ENCODE measurements at places on chromosomes 13 and 19.

- no peaks in the 10 kb centered on the region for H3K36me3 ChIP-seq
- no peaks in the 10 kb centered on the region for H3K4me1 ChIP-seq
- H3K27me3 ChIP-seq = no peaks in the 10 kb centered on the region
- H3K4me3 ChIP-seq = no peak overlapping the region
Observed at GRCh38 chr13:107842562-107843180, 372.7 kb downstream of the LIG4 start.

- DNase-seq = no peak
- H3K27ac ChIP-seq = peak overlapping the region; percentile 68
- H3K4me1 ChIP-seq = no peaks in the 10 kb centered on the region
Observed at GRCh38 chr13:30331331-30331771, 24.0 kb upstream of the KATNAL1 start.

DNA sequence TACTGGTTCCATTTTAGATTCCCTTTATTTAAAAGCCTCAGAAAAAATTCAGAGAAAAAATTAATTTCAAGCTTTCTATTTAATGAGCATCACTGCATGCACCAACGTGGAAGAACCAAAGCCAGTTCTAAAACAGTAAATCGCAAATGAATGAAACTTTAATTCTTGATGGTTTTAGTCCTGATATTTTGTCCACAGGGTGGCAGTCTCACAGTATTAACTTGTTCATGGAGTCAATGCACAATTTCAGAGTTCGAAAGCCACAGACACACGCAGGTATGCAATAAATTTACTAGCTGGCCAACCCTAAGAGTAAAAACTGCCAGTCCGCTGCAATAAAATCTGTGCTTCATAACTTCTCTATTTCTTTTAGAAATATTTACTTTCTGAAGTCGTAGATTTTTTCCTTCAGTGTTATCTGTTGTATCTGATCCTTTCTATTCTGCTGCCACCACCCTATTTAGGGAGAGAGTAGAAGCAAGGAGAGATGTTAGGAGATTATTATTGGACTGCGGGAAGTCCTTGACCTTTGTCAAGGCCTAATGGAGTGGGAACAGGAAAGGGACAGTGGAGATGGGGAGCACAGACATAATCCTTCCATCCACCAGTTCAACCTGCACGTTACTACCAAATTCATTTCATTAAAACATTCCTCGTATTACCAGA, 7.0 kb upstream of the WBP4 start:
- H3K27ac ChIP-seq = peak overlapping the region; percentile 67
- no peaks in the 10 kb centered on the region for H3K4me1 ChIP-seq
- H3K36me3 ChIP-seq = no peaks in the 10 kb centered on the region
- H3K4me3 ChIP-seq = no peak overlapping the region
- DNase-seq = no peak

DNA sequence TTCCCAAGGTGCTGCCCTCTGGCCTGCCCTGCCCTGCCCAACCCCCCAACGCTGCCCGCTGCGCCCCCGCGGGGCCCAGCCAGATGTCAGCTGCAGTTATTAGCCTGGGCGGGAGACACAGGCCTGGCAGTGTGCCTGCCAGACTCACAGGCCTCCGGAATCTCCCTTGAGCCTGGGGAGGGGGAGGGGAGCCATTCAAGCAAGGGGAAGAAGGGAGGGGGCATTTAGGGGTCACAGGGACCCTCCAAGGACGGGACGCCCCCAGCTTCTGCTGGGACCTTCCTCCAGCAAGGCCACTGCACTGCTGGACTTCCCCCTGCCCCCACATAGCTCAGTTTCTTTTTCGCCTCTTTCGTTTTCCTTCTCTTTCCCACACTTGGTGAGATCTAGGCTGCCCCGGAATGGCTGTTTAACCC, 2.6 kb upstream of the JUNB start:
- no peaks in the 10 kb centered on the region for H3K27me3 ChIP-seq
- no peak for DNase-seq
- H3K4me1 ChIP-seq = peaks cover 40% of the 10 kb centered on the region

DNA sequence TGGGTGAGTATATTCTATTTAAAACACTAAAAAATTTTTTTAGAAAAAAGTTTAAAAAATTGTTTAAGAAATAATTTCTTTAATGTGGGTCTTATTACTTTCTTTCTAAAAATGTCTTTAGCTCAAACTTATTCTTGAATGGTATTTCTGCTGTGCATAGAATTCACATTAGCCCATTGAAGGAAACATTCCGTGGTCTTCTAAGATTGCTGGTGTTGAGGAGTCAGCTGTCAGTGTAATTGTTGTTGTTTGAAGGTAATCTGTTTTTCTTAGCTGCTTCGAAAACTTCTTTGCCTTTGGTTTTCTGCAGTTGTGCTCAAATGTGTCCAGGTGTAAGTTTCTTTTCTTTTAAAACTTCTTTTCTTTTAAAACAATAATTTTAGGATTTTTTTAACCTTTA, 85.4 kb upstream of the KLF12 start:
- H3K36me3 ChIP-seq = no peaks in the 10 kb centered on the region
- H3K27me3 ChIP-seq = no peaks in the 10 kb centered on the region
- DNase-seq = no peak
- no peaks in the 10 kb centered on the region for H3K4me1 ChIP-seq
- H3K27ac ChIP-seq = no peak overlapping the region
- H3K4me3 ChIP-seq = no peak overlapping the region

DNA sequence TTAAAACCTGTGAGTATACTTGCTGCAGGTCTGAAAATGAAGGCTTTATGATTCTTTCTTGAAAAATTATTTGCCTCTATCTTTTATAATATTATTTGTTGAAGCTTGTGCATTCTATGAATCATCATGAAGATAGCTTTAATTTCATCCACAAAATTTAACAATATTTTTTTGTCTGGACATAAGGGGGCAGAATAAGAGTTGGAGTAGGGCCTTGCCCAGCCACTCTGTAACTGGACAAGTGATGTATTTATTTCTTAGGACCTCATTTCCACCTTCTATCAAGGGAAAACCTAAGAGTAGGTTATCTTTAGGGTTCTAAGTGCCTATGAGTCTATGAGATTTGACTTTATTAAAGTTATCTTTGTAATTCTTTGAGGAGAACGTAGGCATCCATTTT, 49.9 kb downstream of the N4BP2L1 start:
- no peaks in the 10 kb centered on the region for H3K4me1 ChIP-seq
- no peaks in the 10 kb centered on the region for H3K36me3 ChIP-seq
- no peak overlapping the region for H3K27ac ChIP-seq
- no peak for DNase-seq
- no peaks in the 10 kb centered on the region for H3K27me3 ChIP-seq

DNA sequence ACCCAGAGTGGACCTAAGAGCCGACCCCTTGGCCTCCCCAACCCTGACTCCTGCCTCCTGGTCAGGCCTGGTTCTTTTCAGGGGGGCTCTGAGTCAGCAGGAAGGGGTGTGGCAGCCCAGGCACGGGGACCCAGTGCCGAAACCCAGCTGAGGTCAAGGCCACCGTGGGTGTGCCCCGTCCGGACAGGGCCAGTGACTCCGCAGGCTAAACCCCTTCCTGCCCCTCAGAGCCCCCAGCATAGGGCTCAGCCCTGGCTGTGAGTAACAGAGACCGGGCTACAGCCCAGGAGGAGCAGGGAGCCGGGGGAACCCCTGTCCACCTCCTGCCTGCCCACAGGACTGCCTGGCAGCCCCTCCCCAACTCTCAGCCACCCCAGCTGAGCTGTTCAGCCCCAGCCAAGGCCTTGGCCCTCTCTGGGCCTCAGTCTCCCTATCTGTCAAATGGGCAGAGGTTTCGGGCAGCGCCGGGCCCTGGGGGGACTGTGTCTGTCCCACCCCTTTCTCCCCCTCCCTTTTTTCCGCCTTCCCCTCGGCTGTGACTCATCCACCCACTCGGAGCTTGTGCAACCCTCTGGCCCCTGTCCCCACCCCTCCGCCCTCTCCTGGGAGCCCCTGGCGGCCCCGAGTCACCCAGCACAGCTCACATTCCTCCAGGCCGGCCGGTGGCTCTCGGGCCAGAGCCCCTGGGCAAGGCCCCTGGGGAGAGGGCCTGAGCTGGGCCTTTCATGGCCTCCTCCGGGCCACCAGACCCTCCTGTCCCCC, 8.6 kb downstream of the ZBTB7A start:
- peak; percentile 79 for DNase-seq
- peaks cover 40% of the 10 kb centered on the region for H3K4me1 ChIP-seq
- H3K4me3 ChIP-seq = peak overlapping the region; percentile 83
- H3K36me3 ChIP-seq = peaks cover 9% of the 10 kb centered on the region

- H3K4me3 ChIP-seq = no peak overlapping the region
- no peaks in the 10 kb centered on the region for H3K4me1 ChIP-seq
- peaks cover 3% of the 10 kb centered on the region for H3K27me3 ChIP-seq
Observed at GRCh38 chr19:28486926-28487325, 726.0 kb downstream of the UQCRFS1 start.

DNA sequence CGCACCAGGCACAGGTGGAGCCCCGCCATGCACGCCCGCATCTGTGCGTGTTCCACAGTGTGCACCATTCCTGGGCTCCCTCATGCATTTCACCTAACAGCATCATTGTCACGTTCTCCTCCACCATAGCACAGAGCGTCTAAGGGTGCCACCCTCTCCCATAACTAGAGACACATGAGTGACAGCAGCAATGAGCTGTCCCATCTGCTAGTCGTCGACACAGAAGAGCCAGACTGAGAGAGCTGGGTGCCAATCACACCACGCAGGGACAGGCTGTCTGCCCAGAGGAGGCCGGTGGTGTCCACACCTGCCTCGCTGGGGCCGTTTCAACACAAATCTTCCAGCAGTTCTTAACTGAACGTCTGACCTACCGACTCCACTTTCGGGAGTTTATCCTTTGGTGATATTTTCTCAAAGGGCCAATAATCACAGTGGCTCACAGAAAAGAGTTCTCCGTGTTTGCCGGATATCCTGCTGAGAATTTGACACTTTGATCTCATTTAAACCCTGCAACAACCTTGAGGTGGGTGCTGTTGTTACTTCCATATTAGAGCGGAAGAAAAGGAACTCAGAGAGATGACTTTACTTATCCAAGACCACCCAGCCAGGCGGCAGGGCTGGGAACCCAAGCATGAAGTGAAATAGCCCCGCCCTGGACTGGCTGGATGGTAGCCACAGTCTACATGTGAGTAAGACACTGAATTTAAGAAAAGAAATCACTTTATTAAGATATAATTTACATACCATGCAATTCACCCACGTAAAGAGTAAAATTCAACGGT, 16.2 kb downstream of the CLEC11A start:
- H3K36me3 ChIP-seq = no peaks in the 10 kb centered on the region
- H3K4me3 ChIP-seq = no peak overlapping the region
- H3K27me3 ChIP-seq = peaks cover 71% of the 10 kb centered on the region
- no peak overlapping the region for H3K27ac ChIP-seq
- no peaks in the 10 kb centered on the region for H3K4me1 ChIP-seq
- no peak for DNase-seq

DNA sequence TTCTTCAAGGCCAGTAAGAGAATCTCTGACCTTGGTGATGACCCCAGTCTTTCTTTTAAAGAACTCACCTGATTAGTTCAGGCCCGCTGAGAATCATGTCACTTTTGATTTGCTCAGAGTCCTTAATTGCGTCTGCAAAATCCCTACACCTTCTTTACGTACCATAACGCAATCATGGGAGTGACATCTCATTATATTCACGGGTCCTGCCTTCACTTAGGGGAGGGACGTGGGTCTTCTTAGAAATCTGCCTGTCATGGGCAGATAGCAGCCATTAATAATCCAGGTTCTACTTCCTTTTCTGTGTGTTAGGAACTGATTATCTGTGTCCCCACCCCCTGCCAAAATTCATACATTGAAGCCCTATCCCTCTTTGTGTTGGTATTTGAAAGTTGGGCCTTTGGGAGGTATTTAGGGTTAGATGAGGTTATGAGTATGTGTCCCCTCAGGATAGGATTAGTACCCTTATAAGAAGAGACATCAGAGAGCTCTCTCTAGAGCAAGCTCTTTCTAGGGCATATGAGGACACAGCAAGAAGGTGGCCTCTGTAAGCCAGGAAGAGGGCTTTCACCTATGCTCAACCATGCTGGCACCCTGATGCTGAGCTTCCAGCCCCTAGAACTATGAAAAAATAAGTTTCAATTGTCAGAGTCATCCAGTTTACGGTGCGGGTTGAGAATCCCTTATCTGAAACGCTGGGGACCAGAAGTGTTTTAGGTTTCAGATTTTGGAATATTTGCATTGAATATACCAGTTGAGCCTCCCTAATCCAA, 9.9 kb downstream of the TPP2 start:
- no peaks in the 10 kb centered on the region for H3K4me1 ChIP-seq
- no peaks in the 10 kb centered on the region for H3K36me3 ChIP-seq
- no peaks in the 10 kb centered on the region for H3K27me3 ChIP-seq
- no peak overlapping the region for H3K27ac ChIP-seq
- no peak for DNase-seq
- no peak overlapping the region for H3K4me3 ChIP-seq

GRCh38 chr13:77184455-77184854, 142.4 kb downstream of the MYCBP2 start:
- H3K27ac ChIP-seq = no peak overlapping the region
- H3K36me3 ChIP-seq = no peaks in the 10 kb centered on the region
- no peaks in the 10 kb centered on the region for H3K27me3 ChIP-seq
- H3K4me1 ChIP-seq = no peaks in the 10 kb centered on the region

GRCh38 chr13:87666831-87667230, 4.3 kb upstream of the SLITRK5 start:
- H3K4me3 ChIP-seq = no peak overlapping the region
- no peaks in the 10 kb centered on the region for H3K27me3 ChIP-seq
- H3K27ac ChIP-seq = no peak overlapping the region
- H3K4me1 ChIP-seq = no peaks in the 10 kb centered on the region

- peak overlapping the region; percentile 95 for H3K27ac ChIP-seq
- H3K36me3 ChIP-seq = no peaks in the 10 kb centered on the region
- peak; percentile 69 for DNase-seq
- H3K27me3 ChIP-seq = no peaks in the 10 kb centered on the region
- H3K4me3 ChIP-seq = peak overlapping the region; percentile 81
- H3K4me1 ChIP-seq = no peaks in the 10 kb centered on the region
Observed at GRCh38 chr19:12721656-12722565, 1.8 kb downstream of the TNPO2 start.

- H3K27ac ChIP-seq = peak overlapping the region; percentile 60
- peaks cover 19% of the 10 kb centered on the region for H3K4me1 ChIP-seq
- no peak for DNase-seq
- H3K4me3 ChIP-seq = no peak overlapping the region
Observed at GRCh38 chr19:46353730-46354528, 7.0 kb downstream of the PPP5C start.

DNA sequence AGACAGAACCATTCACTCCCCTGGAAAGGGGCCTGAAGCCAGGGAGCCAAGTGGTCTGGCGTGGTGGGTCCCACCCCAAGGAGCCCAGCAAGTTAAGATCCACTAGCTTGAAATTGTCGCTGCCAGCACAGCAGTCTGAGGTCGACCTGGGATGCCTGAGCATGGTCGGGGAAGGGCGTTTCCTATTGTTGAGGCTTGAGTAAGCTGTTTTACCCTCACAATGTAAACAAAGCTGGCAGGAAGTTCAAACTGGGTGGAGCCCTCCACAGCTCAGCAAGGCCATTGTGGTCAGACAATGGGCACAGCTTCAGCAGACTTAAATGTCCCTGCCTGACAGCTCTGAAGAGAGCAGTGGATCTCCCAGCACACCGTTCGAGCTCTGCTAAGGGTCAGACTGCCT, 195.6 kb upstream of the DACH1 start:
- no peak for DNase-seq
- no peak overlapping the region for H3K4me3 ChIP-seq
- no peaks in the 10 kb centered on the region for H3K36me3 ChIP-seq
- no peak overlapping the region for H3K27ac ChIP-seq
- no peaks in the 10 kb centered on the region for H3K4me1 ChIP-seq

Data from breast epithelium (tissue), 4 donors.